Hematopoietic multipotent progenitor cell treated with erythropoietin and hydrocortisone succinate and interleukin-3 and kit ligand, for 4 days (in vitro differentiated cells): ENCODE measurements at places on chromosomes 4 and X.

- no peak for DNase-seq
These were observed 72.4 kb downstream of the DCLK2 start for GRCh38 chr4:150150629-150151062.

DNA sequence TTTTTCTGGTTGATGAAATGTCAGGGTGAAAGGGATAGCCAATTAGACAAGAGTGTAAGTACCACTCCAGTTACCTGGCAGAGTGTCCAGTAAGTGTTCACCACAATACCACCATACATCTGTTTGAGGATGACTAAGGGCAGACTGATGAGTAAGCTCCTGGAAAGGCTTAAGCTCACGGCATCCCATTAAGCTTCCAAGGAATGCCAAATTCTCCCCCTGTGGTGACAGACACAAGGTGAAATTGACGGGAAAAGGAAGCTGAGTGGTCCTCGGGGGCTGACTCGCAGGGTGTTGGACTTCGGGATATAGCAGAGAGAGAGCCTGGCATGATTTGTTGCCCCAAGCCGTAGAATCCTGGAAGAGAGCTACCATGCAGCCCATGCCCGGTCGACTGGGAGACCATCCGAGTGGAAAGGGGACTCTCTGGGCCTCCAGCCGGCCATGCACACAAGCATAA is 7.6 kb upstream of the BST1 start:
- no peak for DNase-seq

DNA sequence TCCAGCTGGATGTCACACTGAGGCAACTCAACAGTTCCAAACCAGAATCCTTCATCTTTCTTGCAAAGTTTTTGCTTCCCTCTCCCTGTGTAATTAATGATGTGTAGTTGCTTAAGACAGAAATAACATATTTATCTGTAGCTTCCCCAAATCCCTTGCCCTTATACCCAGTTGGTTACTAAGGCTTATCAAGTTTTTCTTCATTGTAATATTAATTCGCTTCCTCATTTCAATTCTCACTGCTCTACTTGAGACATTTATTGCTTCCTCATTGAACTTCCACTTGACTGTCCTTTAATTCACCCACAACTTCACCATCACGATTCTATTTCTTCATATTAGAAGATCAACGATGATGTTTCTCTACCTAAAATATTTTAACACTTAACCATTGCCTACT is 386.6 kb upstream of the CPEB2 start:
- peak; percentile 5 for DNase-seq

GRCh38 chr4:53021754-53022512 is 159.8 kb downstream of the RASL11B start:
- no peak for DNase-seq

DNA sequence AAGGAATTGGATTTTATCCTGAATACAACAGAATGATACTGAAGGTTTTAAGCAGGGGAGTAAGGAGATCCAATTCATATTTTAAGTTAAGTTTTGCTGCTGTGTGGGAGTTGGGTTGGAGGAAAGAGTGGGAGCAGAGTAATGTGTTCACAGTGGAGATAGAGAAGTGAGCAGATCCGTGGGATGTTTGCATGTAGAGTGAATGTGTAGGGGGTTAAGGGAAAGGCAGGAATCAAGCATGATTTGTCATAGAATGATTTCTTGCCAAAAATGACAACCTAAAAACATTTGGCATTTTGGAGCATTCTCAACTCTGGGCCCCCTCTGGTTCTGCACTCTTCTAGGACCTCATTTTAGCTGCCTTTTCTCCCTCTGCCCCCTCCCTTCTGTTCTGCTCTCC is 76.6 kb downstream of the ARHGAP10 start:
- no peak for DNase-seq

- no peak for DNase-seq
These were observed 213.3 kb downstream of the ANKRD50 start for GRCh38 chr4:124499261-124499660.

DNA sequence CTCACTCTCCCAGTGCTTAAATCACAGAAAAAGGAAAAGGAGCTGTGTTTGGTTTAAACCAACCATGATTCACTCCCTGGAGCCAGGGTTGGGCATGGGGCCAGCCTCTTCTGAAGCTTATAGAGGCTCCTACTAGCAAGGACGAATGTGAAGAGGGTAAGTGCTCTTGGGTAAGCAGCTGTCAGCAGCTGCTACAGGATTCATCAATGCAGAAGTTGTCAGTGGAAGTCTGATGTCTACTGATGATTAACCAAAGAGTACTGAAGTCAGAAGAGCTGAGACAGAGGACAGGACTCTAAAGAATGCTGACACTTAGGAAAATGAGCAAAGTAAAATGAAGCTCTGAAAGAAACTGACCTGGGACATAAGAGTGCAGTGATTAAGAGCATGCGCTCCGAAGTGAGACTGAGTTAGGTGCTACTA is 32.7 kb upstream of the JADE1 start:
- DNase-seq = no peak

- DNase-seq = peak; percentile 7
These were observed 12.3 kb upstream of the SYTL5 start for GRCh38 chrX:37993837-37994619.

- DNase-seq = no peak
These were observed 91.5 kb downstream of the HTR2C start for GRCh38 chrX:114675365-114675764.

GRCh38 chr4:83646538-83647239 is 110.8 kb downstream of the GPAT3 start:
- no peak for DNase-seq

DNA sequence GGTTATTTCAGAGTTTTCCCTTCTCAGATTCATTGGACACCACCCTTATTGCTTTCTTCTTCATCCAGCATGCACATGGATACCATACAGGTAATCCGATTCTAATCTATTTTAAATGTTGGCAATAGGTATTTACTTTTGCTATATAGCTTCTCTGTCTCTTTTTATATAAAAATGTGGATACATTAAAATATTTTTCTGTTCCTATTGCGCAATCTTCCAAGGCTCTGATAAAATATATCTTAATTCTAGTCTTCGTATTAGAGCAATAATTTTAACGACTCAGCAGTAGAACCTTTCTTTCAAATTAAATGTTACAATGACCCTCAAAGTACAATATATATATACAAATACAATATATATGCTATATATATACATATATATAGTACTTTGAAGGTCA is 239.8 kb downstream of the DCAF12L2 start:
- no peak for DNase-seq

- no peak for DNase-seq
These were observed 64.4 kb downstream of the SHROOM3 start for GRCh38 chr4:76499461-76499860.

- no peak for DNase-seq
These were observed 165.2 kb downstream of the CCSER1 start for GRCh38 chr4:90292438-90292837.

- DNase-seq = no peak
These were observed 113.7 kb downstream of the SHROOM3 start for GRCh38 chr4:76548704-76549103.

DNA sequence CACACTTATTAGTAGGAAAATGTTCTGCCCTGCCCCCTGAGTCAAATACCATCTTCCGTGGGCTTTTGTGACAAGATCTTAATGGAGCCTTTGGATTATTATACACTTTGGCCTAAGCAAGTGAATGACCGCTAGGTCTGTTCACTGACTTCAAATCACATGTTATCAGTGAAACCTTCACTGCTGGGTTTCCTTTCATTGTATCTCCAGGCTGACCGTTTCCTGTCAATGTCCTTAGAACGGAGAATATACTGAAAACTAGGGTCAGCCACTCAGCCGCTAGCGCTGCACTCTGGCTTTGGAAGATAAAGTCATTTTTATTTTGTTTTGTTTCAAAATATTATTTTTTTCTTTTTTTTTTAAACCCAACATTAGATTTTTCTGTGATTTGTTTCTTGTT is 107.0 kb upstream of the TLL1 start:
- no peak for DNase-seq

GRCh38 chr4:184768296-184768695 is 34.4 kb upstream of the CENPU start:
- DNase-seq = no peak

- no peak for DNase-seq
These were observed 125.6 kb downstream of the CDS1 start for GRCh38 chr4:84708406-84709135.

DNA sequence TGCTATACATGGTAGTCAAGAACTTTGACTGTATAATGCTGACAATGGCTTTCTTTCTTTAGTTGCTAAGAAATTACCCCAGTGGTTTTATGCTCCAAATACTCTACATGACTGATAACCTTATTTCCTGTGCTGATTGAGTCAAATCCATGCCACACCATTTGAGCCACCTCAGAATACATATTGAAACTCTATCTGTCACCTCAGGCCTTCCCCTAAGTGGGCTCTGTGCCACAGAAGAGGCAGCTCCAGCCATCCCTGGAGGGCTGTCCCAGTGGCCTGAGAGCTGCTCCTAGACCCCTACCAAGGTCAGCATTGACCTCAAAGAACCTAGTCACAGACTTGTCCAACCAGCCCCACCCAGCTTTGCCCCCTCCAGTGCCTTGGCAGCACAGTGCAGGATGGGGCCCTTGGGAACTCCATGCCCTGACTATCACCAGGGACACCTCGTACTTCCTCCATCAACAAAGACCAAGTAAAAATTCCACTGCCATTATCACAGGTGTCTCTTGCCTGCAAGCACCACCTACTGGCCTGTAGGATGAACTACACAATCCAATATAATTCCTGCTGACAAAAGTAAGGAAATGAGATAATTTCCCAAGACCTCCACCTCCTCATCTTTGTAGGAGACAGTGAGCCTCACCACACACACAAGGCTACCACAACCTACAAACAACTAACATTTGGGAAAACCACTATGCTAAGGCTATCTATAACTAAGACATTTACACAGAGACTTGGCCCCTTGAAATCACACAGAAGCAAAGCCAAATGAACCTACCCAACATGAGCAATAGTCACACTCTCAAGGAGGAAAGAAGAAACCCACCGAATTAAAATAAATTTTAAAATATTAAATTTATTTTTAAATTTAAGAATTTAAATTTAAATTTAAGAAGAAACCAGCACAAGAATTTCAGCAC is 239.9 kb downstream of the NKX6-1 start:
- DNase-seq = peak; percentile 44

- DNase-seq = no peak
These were observed 958.6 kb downstream of the TRAM1L1 start for GRCh38 chr4:116126794-116127193.

DNA sequence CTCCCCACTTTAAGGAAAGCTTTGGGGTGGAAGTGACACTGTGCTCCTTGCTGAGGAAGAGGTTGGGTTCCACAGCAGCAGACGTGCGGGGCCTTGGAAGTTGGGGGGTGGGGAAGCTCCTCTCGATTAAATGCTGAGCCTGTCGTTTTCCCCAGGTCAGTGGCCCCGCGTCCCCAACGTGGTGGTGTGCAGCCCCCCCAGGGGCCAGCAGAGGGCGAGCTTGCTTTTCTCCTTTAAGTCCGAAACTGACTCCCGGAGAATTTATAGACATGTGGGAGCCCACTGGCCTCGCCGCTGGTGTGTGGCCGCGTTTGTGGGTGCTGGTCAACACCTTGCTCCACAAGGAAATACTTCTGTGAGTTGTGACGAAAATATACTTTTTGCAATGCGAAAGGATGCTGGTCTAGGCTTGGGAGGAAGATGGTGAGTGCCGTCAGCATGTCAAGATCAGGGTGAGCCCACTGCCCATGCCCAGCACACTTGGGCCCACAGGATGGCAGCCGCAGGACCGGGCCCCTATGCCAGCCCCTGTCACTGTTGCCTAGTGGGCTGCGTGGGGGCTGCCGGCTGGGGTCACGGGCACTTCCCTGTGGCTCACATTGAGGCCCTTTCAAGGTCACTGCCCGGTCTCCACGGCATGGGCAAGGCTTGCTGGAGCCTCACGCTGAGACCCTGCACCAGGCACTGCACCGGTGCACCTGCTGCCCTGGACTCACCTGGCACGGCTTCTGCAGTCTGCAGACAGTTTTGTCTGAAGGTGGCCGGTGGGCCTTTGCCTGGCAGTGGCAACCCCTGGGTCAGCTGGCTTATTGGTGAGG is 9.4 kb downstream of the UVSSA start:
- DNase-seq = peak; percentile 82

DNA sequence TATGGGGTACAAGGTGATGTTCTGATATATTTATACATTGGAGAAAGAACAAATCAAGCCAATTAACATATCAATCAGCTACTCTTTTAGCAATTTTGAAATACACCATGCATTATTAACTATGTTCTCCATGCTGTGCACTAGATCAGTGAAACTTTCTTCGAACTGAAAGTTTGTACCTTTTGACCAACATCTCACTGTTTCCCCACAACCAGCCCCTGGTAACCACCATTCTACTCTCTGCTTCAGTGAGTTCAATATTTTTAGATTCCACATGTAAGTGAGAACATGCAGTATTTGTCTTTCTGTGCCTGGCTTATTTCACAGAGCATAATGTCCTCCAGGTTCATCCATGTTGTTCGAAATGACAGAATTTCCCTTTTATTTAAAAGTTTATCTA is 246.1 kb upstream of the VCX start:
- no peak for DNase-seq

- DNase-seq = no peak
These were observed 7.6 kb downstream of the L1CAM start for GRCh38 chrX:153878345-153878744.

DNA sequence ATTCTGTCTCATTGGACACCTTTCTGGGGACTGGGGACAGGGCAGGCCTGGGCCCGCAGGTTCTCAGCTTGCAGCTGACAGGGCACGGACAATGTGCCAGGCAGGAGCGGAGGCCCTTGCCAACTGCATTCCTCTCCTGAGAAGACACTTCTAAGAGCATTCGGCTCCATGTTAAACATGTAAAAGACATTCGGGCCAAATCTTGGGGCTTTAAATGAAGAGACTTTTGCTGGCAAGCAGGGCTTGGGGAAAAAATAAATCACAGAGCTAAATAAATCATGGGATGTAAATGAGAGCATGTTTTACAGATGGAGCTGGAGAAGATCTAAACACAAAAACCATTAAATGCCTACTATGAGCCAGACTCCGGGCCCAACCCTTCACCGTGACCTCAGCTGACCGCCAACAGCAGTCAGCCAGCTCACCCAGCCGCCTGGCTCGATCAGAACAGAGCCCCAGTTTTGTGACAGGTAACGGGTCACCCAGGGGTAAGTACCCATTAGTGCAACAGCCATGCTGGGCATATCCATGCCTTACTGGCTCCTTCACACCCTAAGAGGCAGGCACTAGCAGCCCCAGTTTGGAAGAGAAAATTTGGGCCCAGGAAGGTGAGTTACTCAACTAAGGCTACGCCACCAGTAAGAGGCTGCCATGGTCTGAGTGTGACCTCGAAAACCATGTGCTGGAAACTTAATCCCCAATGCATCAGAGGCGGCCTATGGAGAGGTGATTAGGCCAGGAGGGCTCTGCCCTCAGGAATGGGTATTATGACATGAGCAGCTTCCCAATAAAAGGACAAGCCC is 14.7 kb downstream of the WDR1 start:
- no peak for DNase-seq

- DNase-seq = peak; percentile 10
These were observed 95.7 kb downstream of the SH2D1A start for GRCh38 chrX:124441971-124442590.

GRCh38 chr4:2253160-2254084 is 8.5 kb downstream of the MXD4 start:
- no peak for DNase-seq

- DNase-seq = no peak
These were observed 80.6 kb downstream of the FRYL start for GRCh38 chr4:48699475-48699874.
